Testis (tissue), 5 donors: ENCODE measurements at places on chromosomes 7 and 10. TPM values are rescaled to one million over a fixed set of nuclear protein-coding genes. Genes with fewer than 3 reads are reported as not detected.
A peak's percentile ranks its signal among the peaks of the same experiment; 100 is the strongest.

DYNC1I1 gene
- 5.0 TPM for total RNA-seq

SPDYE9 gene
- total RNA-seq: 7.3 TPM

ENKUR gene
- 2.2 TPM for total RNA-seq

KCNIP2 gene
- total RNA-seq: 6.8 TPM

COA1 gene
- total RNA-seq: 80.5 TPM

SYT15 gene
- total RNA-seq: 1.7 TPM

PPP1R3A gene
- total RNA-seq: 1.4 TPM

CCDC186 gene
- total RNA-seq: 39.8 TPM

CALU gene
- total RNA-seq: 63.4 TPM

GRCh38 chr10:4429571-4429970, 396.4 kb upstream of the AKR1E2 start:
- no peak for DNase-seq

DNA sequence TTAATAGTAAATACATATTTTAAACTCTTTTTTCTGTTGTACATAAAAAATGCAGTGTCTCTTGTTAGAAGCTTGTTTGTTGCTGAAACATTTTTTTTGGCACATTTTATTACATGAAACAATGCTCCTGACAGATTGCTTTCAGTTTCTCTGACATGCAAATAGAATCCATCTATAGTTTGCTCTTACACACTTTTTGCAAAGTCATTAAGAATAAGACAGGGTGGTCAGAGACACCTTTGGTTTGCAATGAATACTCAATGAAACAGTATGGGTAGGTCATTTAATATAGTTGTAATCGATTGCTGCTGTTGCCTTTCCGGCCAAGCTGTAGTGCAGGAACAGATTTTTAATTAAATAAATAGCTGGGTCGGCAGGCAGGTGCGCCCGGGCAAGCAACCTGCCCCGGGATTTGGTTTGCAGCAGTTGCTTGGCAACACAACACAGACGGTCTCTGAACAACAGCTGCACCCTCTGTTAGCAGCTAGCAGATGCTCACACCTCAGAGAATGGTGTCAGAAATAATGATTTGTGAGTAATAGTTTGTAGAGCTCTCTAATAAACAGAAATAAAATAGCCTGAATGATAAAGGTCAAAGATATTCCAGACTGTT, 115.7 kb upstream of the CACNA2D1 start:
- DNase-seq: no peak

- DNase-seq: no peak
These were observed 859.3 kb upstream of the C7orf33 start for GRCh38 chr7:147731311-147731710.

- DNase-seq: no peak
These were observed 7.1 kb downstream of the ASNS start for GRCh38 chr7:97865104-97865503.

- no peak for DNase-seq
These were observed 425.3 kb upstream of the ZMIZ1 start for GRCh38 chr10:78643513-78643912.

DNA sequence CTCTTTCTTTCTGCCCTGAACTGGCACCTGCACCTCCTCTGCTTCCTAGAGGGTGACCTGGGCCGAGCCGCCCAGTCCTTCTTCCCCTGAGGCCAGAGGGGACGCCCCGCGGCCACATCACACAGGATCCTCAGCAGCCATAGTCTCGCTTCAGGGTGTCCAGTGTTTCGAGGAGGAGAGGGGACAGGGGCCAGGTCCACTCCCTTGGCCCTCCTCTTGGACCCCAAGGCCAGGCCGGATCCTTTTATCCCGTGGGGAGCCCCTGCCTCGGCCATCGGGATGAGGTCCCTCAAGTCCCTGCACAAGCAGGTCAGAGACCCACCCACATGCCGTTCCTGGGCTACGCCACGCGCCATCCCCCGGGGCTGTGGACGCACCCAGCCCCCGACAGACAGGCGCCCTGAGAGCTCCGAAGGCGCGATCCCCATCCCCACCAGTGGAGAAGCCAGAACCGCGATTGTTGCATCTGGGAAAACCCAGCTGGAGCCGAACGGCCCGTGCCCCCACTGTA, 3.6 kb downstream of the BHLHA15 start:
- no peak for DNase-seq

GRCh38 chr7:151518105-151518946, 1.4 kb downstream of the RHEB start:
- DNase-seq: peak; percentile 61

DNA sequence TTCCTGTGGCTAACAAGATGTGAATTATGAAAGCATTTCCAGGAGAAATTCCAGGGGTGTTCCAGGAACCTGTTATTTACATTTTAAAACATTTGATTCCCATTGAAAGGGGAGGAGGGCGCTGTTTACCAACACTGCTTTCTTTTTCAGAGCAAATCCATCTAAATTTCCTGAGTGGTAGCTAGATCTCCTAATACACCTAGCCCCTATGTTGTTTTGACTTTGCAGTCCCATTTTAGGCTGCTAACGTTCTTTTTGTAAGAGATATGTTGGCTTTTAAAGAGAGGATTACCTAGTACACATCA, 130.8 kb downstream of the TCF7L2 start:
- no peak for DNase-seq

DNA sequence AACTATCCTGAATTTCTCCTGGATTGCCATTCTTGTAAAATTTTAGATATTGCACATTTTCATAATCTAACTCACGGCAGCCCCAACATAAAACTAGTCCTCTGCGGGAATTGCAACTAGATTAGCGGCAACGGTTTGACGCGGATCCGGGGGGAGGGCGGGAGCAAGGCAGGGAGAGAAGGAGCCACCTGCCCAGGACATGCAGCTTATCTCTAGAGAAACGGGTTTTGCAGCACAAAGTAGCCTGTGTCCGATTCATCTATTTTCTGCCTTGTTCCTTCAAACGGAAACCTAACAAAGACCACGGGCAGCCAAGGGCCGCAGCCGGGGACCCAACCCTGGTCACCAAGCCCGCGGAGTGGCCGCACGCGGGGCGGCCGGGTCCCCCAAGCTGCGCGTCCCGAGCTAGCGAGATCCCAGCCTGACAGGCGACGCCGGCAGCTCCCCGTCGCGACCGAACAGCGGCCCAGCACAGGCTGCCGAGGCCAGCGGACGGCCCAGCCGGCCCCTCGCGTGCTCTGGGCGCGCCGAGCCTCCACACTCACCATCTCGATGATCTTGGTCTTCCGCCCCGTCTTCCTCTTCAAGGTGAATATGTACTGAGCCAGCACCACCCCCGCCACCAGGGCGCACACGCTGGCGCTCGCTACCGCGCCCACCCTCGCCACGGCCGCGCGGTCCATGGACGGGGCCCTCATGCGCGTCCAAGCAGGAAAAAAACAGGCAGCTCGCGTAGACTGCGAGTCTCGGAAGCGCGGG, at the start of gene NT5C3A:
NT5C3A (minus strand) TSS at position 754 of the 759 bp plus-strand sequence; CDS start at position 683, 71 bp downstream.
- DNase-seq: peak; percentile 36

GRCh38 chr7:55381189-55381588, 16.1 kb downstream of the LANCL2 start:
- DNase-seq: no peak

DNA sequence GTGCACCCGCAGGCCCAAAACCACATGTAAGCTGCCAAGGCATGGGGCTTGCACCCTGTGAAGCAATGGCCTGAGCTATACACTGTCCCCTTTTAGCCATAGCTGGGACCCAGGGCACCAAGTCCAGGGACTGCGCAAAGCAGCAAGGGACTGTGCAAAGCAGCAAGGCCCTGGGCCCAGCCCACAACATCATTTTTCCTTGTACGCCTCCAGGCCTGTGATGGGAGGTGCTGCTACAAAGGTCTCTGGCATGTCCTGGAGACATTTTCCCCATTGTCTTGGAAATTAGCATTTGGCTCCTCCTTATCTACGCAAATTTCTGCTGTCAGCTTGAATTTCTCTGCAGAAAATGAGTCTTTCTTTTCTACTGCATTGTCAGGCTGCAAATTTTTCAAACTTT, 24.8 kb downstream of the ARHGAP19 start:
- no peak for DNase-seq

DNA sequence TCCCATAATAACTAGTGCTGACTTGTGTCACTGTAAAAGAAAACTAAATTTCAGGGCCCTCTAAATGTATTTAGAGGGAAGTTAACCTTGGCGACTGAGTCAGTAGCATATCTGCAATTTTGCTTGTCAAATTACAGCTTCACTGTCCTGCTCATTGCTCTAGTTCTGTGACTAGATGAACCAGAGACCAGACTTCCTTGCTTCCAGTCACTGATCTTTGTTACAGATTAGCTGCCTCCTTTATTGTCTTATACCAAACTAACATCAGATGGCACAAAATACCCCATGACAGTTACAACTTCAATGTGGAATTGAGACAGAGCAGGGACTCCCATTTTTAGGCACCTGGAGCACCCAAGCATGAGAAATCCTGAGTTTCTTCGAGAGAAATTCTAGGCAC, 79.9 kb upstream of the POM121L12 start:
- DNase-seq: no peak

DNA sequence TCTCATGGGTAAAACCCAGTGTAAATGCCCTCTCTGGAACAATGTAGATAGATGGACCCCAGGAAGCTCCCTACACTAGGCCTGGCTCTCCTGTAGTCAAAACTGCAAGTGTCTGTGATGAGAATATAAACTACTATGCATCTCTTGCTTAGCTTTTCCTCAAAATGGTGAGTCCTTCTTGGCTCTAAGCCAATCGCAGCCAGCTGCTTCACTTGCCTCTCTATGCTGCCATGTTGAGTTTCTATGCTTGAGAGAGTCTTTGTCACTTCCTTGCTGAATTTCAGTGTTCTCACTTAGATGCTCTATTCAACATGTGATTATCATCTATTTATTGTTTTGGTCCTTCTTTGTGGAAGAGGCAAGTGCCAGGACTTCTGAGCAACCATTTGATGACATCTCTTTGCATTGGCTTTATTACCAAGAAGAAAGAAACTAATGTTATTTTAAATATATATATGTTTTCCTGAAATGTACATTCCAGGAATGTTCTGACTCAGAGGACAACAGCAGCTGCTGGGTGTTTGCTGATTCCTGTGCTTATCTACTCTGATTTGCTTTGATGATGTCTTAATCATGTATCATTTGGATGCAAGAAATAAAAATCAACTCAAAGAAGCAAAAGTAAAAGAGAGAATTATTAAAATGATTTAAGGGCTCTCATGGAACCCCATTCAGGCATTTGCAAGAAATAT, 16.6 kb downstream of the TAS2R40 start:
- DNase-seq: no peak

DNA sequence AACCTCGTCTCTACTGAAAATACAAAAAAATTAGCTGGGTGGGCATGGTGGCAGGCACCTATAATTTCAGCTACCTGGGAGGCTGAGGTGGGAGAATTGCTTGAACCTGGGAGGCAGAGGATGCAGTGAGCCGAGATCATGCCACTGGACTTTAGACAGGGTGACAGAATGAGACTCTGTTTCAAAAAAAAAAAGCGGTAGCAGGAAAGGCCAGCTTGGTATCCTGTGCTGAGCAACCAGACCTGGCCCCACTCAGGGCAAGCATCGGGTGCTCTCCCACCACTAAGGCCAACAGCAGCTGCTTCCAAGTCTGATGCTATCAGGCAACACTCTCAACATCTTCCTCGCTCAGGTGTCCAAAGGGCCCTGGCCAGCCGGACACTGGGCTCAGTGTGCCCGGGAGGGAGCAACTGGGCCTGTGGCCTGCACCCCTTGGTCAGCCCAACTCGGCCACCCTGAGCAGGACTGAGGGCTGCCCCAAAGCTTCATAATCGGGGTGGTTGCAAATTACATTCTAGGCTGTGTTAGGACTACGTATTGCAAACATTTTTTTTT, 44.3 kb upstream of the MSMB start:
- DNase-seq: no peak

DNA sequence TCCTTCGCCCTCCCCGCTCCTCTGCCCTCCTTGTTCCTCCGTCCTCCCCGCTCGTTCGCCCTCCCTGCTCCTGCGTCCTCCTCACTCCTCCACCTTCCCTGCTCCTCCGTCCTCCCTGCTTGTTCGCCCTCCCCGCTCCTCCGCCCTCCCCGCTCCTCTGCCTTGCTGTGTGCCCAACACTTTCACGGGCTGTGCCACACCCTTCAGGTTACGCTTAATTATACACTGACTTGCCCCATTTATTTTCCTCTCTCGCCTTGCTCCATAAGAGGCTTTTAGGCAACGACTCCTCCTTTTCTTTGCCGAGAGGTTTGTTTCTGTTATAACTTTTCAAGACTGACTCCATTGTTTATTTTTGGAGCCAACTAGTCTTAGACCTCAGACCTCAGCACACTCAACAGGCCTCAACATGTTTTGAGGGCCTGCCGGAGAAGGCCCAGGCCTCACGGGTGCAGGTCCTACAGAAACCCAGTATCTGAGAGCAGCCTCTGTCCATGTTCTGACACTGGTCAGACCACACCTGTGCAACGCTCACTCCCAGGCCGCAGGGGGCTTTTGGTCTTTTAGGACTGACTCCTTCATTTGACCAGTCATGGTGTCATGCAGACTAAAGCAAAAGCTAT, 18.2 kb upstream of the PRKAG2 start:
- no peak for DNase-seq

GRCh38 chr7:94974423-94974822, 67.0 kb downstream of the PPP1R9A start:
- DNase-seq: no peak

GRCh38 chr10:16995867-16996529, 133.6 kb downstream of the CUBN start:
- no peak for DNase-seq

GRCh38 chr10:102436312-102436711, 3.9 kb upstream of the CUEDC2 start:
- DNase-seq: no peak

GRCh38 chr10:29926693-29927048, 132.7 kb downstream of the JCAD start:
- DNase-seq: peak; percentile 46

- no peak for DNase-seq
These were observed 57.9 kb upstream of the BAMBI start for GRCh38 chr10:28619455-28619854.
